ENCODE measurements at places on chromosomes 12 and 14.

DNA sequence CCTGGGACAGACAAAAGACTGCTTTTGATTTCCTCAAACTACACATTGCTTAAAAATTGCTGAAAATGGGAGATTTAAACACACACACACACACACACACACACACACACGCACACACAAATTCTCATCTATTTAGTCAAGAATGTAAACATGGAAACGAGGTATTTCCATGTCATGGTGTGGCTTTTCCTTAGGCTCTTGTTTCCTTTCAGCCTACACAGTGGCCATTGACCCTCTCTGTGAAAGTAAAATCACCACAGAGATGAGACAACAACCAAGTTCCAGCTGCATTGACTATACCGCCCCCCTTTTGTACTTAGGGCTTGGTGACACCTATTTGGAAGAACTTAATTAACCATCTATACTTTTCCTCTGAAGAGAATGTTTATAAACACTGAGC is 41.9 kb downstream of the TTC8 start:
- DNase-seq: no peak

DNA sequence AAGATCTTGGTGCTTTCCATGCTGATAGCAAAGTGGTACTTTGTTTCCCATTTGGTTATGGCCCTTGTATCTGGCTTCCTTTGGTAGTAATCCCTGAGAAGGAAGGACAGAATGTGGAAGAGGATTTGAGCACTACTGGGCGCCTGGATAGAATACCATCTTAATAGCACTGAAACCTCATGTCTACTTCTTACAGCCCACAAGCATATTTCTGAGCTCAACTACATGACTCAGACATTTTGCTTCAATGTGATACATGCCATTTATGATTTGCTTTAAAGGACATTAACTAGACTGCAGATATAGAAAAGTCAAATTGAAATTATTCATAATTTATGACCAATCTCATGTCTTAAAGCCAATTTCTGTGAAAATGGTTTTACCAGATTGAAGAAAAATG is 80.4 kb downstream of the LIN7A start:
- no peak for DNase-seq

GRCh38 chr12:24681570-24681969 is 267.3 kb downstream of the BCAT1 start:
- DNase-seq: no peak

- DNase-seq: no peak
Observed at GRCh38 chr14:91330856-91331255, 86.4 kb upstream of the GPR68 start.

DNA sequence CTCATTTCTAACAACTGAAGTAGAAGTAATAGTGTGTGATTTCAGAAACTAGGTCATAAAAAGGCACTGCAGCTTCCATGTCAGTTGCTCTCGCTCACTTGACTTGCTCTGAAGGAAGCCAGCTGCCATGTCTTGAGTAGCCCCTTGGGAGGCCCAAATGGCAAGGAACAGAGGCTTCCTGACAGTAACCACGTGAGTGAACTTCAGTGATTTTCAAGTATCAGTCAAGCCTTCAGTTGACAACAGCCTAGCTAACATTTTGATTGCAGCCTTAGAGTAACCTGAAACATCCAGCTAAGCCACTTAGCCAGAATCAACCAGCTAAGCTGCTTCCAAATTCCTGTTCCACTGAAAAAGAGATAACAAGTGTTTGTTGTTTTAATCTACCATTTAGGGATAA is 26.7 kb downstream of the TOGARAM1 start:
- DNase-seq: no peak

DNA sequence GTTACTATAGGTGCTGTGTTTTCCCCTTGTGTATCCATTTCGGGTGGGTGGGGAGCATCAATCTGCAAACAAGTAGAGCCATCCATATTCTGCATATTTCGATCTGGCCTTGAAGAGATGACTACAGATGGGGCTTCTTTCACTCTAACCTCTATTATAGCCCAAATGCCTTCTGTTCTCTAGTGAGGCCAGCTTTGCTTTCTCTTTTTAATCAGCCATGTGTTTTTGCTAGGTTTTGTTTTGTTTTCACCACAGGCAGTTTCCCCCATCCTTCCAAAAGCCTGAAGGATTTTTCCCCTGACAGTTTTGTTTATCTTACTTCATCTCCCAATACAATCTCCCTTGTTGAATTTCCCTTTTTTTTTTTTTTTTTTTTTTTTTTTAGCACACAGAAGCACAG is 224.1 kb downstream of the BTG1 start:
- no peak for DNase-seq

GRCh38 chr14:63725786-63726460 is 1.9 kb downstream of the SGPP1 start:
- DNase-seq: no peak

- DNase-seq: no peak
Observed at GRCh38 chr14:97299661-97300060, 502.5 kb downstream of the VRK1 start.

DNA sequence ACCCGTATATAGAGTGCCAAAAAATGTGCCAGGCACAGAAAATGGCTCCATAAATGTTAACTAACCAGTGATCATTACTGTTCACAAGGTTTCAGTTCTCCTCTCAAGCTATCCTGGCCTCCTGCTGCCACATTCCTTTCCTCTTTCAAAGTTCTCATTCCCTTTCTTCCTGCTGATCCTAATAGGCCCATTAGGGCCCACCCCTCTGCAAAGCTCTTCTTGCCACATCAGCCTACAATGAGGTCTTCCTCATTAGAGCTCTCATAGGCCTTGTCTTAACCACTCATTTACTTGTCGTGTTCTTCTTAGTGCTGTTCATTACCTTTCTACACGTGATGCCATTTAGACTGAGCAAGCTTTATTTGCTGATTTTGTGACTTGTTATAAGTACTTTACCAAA is 40.5 kb downstream of the RPS29 start:
- DNase-seq: no peak

DNA sequence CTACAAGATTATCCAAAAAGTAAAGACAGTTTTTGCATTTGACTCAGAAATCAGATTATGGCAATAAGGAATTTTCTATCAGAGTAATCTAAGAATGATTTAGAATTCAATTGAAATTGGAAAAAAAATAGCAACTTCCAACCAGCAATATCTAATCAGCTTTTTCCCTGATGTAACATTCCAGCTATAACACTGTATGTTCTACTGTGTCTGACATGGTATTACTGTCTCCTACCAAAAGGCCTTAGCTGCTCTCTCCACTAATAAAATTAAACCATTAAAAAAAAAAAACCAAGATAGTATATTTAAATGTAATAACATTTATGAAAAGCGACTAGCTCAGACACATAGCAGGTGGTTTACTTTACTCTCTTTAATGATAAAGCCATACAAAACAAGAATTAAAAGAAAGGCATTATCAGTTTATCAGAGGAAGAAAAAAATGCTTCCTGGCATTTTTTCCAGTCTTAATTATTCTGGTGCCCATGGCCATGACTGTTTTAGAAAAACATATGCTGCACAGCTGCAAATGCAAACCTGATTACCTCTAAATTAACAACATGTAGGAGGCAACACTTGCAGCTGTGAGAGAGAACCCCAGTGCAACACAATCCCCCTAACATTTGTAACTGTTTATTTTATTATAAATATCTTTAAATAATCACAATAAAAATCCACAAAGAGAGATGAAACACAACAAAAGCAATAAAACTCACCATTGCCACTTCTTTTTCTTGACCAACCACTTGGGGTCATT is 28.8 kb downstream of the PHLDA1 start:
- DNase-seq: no peak

DNA sequence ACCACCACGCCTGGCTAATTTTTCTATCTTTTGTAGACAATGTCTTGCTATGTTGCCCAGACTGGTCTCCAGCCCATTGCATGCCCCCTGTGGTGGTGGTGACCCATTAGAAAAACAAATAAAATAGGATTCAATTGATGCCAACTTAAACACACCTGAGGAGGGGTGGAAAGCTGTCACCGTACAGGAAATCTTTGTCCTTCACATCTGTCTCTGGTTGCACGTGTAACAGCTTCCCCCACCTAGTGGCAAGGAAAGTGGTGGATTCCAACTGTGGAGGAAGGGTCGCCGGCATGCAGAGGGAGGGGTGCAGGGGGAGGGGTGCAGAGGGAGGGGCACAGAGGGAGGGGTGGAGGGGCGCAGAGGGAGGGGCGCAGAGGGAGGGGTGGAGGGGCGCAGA is 26.1 kb upstream of the GPR68 start:
- DNase-seq: no peak

- no peak for DNase-seq
Observed at GRCh38 chr14:89266754-89267153, 150.3 kb downstream of the FOXN3 start.

GRCh38 chr12:52602552-52602951 is 1.3 kb upstream of the KRT72 start:
- no peak for DNase-seq

- no peak for DNase-seq
Observed at GRCh38 chr12:63848450-63848849, 4.0 kb downstream of the SRGAP1 start.

DNA sequence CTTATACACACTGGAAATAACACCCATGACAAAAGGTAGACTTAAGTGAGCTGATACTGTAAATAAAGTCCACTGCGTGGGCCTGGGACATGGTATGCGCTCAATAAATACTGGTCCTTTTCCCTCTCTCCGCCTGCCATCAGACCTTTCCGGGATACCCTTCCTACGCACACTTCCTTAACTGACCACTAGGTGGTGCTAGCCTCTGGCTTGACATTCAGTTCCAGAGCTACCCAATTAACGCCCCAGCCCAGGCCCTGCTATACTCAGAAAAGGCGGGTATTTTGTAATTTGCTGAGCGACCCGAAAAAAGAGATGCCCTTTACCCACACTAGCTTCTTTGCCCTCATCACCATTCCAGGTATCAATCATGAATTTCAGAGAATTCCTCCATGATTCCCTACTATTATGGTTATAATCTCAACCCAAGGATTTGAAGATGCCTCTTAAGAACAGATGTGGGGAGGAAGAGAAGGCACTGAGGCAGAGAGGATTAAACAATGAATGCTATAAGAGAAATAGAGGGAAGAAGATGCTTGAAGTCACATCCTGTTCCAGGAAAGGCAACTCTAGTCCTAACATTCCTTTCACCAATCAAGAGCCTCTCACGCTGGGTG is 3.9 kb upstream of the LRP1 start:
- DNase-seq: peak; percentile 82

- no peak for DNase-seq
Observed at GRCh38 chr14:94754391-94754942, 15.4 kb downstream of the GSC start.

DNA sequence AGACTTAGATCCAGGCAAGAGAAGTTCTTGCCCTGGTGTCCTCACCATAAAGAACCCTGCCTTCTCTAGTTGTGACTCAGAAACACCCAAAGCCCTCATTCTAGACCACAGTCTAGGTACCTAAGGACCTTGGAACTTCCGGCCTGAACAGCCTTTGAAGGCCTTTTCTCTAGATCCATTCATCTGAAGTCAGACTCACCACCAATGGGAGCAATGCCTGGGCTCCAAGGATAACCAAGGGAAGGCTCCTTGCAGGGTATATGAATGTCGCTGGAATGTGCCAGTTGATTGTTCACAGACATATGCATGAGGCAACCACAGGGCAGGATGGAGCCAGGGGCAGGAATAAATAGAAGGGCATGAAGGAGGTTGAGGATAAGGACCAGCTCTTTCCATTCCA is 86.3 kb downstream of the PLCZ1 start:
- DNase-seq: no peak

GRCh38 chr12:17326649-17327048 is 720.7 kb upstream of the LMO3 start:
- no peak for DNase-seq

GRCh38 chr12:51845482-51845881 is 3.0 kb downstream of the FIGNL2 start:
- no peak for DNase-seq

DNA sequence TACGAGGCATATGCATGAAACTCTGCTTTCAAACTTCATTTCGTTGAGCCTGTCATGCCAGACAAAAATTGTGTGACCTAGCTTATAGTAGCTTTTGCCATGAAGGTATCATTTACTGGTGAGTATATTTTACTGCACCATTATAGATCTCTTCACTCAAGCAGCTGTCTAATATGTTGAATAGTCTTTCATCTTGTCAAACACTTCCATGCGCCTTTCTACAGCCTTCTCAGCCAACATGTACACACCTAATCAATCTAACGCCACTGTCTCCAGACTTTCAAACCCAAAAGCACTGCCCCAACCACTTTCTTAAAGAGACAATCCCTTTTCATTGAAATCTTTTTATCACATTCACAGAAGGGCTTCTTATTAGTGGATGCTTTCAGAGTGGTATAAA is 757.4 kb downstream of the VRK1 start:
- DNase-seq: no peak

- peak; percentile 76 for DNase-seq
Observed at GRCh38 chr12:49043856-49044258, 16.7 kb downstream of the KMT2D start.

- DNase-seq: no peak
Observed at GRCh38 chr12:4327293-4327692, 6.3 kb downstream of the TIGAR start.

DNA sequence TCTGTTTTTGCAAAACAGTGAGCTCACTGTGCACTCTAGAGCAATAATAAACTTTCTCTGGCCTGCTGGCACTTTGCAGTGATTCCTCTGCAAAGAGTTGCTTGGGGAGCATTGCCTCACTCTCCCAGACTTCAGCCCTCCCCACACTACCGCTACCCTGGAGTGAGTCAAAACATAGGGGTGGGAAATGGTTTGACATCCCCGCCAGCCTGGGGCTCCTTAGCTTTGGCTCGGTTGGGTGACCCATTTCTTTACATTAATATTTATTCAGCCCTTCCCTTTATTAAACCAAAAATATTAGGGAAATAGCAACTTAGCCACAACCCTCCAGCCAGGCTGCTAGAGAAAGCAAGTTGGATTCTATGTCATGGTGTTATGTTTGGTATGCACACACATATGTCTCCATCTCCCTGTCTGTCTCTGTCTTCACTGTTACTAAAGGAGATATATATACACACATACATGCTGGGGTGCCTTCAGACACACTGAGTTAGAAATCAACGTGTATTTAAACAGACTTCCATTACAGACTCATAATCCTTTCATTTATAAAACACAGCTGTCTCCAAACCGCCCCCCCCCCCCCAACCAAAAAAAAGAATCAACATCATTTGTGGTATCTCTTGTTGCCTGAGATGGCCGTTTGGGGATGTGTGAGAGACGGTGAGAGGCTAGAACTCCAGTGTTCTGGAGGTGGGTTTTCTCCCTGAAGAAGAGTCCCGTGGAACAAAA is 3.4 kb upstream of the IRF2BPL start:
- DNase-seq: no peak

GRCh38 chr14:69972755-69973154 is 93.5 kb downstream of the SMOC1 start:
- DNase-seq: no peak

- no peak for DNase-seq
Observed at GRCh38 chr12:104249898-104250297, 34.3 kb downstream of the TXNRD1 start.
